Common myeloid progenitor, CD34-positive (primary cell): ENCODE measurements at places on chromosomes 12 and 14.
A peak's percentile ranks its signal among the peaks of the same experiment; 100 is the strongest.

DNA sequence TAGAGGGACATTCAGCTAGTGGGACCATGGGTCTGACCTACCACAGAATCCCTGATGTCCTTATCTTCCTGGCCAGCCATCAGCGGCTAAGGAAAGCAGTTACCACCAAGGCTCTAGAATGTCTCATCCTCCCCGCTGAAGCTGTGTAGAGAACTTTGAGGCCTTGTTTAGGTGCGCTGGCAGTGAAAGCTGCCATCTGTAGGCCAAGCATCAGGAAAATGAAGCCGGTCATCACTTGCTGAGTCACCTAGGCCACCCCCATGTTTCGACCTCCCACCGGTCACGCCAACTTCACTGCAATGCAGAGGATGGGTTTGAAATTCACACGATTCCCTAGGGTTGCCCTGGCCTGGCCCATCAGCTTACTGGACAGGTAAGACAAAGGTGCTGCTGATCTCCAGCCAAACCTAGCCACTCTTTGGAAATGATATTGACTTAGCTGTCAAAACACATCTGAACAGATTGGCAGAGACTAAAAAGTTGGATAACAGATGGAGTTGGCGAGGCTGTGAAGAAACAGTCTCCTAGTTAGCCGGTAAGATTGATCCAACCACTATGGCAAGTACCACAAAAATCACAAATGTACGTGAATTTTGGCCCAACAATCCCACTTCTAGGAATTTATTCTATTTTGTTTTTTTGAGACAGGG lies 52.0 kb downstream of the NOS1 start:
- DNase-seq, result no peak

GRCh38 chr14:99907761-99908652 lies 114.8 kb downstream of the EML1 start:
- DNase-seq, result no peak

GRCh38 chr14:59374048-59374447 lies 91.1 kb downstream of the GPR135 start:
- DNase-seq, result no peak

GRCh38 chr12:57001448-57001906 lies 4.9 kb downstream of the ZBTB39 start:
- DNase-seq, result peak; percentile 86

DNA sequence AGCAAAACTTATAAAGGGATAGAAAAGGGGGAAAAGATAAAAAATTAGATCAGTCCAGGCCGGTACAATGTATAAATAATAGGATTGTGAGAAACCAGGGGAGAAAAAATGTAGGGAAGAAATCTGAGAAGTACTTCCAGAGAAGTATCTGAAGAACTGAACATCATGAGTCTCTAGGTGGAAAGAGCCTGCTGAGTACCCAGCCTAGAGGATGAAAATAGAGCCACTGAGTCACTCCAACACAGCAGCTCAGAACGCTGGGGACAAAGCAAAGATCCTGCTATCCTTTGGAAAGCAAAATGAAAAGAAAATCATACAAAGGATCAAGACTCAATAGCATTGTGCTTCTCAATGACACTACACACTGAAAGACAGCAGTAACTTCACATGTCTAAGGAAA lies 138.0 kb downstream of the ANO6 start:
- no peak for DNase-seq

DNA sequence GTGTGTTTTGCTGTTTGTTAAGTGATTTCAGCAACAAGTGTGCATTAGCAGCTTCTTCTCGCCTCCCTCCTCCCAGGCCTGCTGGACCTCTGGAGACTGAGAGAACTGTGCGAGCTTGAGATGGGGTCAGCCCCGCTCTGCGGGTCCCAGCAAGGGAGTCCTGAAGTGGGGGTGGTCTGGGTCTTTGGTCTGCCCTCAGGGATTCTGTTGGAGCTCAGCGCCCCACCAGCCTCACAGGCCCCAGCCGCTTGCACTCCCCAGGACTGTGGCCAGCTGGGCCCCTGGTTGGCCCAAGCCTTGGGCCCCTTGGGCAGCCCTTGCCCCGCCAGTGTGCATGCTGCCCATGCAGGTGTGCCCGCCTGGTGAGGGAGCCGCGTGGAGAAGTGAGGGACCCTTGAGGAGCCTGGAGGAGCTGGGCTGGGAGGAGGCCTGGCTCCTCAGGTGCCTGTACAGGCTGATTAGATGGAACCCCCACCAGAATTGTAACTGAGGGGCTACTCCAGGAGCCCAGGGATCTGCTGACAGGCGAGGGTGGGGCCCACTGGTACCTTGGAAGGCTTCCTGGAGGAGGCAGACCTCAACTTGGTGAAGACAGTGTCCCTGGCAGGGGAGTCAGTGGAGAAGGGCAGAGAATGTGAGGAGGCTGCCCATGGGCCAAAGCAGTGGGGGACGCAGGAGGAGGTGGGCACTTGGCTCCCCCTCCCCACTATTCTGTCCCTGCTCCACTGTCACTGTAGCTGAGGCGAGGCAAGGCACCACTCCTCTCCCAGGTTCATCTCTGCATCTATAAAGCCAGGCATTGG lies 56.7 kb downstream of the BEGAIN start:
- DNase-seq, result no peak

DNA sequence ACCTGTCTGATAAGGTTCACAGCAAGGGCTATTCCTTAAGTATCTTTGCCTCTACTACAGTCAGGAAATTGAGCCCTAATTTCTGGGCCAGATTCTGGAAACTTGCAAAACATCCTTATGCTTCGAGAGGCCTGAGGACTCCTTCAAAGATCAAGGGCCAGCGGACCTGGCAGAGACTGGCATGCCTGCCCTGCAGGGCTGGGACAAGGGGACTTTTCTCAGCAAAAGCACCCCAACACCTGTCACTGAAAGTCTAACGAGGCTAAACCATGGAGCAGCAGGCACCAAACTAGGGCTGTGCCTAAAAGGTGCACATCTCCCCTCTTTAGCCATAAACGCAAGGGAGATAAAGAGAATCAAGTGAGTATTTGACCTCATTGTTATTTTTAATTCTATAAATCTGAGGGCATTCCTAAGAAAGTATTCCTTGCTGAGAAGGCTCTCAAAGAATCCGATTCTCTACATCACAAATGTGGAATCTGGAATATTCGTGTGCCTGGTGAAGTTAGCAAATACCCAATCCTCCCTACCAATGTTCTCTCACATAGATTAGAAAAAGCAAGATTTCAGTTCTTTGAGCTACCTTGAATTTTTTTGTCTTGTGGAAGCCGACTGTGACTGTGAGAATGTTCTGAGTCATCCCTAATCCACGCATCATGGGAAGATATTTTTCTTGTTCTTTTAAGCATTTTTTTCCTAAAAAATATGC lies 328.2 kb upstream of the NOVA1 start:
- DNase-seq, result no peak

DNA sequence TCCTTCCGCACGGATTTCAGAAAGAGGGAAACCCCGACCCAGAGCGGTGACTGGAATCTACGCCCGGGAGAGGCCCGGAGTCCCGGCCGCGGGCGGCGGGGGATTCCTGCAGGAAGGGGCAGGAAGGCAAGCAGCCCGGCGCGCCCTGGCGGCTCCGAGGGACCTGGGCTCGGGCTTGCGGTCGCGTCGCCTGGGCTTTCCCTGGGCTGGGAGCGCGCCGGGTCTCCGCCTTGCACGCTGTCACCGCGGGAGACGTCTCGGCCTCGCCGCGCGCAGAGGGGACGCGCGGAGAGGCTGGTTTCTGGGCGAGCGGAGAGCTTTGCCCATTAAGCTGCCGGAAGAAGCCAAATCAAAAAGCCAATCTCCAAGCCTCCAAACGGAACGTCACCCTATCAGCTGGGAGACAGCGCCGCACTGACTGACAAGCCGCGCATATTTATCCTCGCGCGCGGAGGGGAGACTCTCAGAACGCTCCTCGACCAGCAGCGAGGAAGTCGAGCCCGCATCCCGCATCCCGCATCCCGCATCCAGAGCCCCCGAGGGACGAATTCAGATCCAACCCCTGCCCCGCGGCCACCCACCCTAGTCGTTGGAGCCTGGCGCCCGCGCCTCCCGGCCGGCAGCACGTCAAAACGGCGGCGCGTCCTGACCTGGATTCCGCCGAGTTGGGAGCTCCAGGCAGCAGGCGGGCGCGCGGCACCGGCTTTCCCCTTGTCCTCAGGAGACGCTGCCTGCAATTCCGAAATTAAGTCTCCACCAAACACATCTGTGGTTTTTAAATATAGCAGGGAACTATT lies at the start of gene SLC8A3:
Gene SLC8A3 (minus strand): TSS at position 293 of the 797 bp plus-strand sequence. CDS start 20,529 bp downstream, outside the sequence.
- peak; percentile 89 for DNase-seq

GRCh38 chr12:33718631-33719030 lies 279.0 kb upstream of the SYT10 start:
- DNase-seq, result no peak
